IMR-90 (cell line): ENCODE measurements at places on chromosomes 4 and X.

DNA sequence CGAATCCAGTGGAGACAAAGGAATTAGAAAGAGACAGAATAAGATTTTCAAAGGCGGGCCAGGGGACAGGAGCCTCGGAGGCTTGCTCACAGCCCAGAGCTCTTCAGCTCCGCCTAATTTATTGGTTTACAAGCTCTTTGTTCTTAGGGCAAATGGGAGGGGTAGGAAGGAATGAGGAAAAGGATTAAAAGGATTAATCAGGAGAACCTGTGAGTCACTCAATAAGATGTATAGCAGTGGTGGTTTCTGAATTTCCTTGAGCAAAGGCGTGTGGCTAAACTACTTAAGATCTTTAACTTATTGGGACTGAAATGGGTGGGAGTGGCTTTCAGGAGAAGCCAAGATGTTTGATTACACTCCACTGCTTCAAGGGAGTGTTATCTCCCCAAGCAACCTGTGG is 456.0 kb upstream of the SPANXN1 start:
- DNase-seq, result no peak

- no peak for DNase-seq
Measured at GRCh38 chrX:15606136-15606535, 5.4 kb upstream of the ACE2 start.

DNA sequence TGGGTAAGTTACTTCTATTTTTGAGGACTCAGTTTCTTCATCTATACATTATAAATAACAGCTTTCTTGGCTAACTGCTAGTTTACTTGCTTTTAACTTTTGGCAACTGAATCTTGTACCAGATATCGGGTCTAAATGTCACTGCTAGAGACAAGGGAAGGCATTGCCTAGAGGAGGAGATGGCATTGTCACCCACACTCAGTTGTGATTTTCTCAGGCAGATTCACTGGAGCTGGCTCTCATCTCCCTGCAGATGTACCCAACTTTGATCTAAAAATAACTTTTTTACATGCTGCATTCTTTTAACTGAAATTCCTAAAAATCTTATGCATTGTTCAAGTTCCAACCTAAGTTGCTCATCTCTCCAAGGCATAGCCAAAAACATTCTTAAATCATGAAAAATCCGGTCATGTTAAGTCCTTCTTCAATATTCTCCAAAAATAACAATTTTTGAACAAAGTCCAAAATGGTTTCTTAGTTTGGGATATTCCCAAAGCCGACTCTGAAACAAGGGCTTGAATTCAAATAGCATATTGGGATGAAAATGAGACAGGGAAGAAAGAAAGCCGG is 469.0 kb upstream of the BOD1L1 start:
- peak; percentile 81 for DNase-seq

- DNase-seq, result peak; percentile 1
Measured at GRCh38 chr4:108303488-108304177, 134.9 kb upstream of the LEF1 start.

GRCh38 chrX:34300871-34301270 is 168.8 kb upstream of the FAM47A start:
- DNase-seq, result peak; percentile 58

DNA sequence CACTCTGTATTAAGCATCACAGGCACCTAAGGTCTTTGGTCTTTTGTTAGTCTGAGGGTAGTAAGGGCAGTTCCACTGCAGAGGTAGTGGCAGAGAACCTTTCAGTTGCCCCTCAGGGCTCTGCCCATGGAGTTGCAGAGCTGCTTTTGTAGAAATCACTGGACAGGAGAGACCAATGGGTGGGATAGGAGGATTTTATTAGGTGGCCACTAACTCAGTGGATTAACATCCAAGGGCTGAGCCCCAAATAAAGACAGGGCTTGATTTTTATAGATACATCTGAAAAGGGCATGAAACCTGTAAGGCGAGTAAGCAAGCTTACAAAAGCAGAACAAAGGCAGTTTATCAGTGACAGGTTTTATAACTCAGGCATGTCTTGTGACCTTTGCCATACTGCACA is 1035.4 kb downstream of the SH3BGRL start:
- DNase-seq, result no peak
